ENCODE measurements at places on chromosomes 5 and 9. TPM values are rescaled to one million over a fixed set of nuclear protein-coding genes. Genes with fewer than 3 reads are reported as not detected.

ADRA1B gene
- total RNA-seq = 2.9 TPM

LRRC19 gene
- 0.66 TPM for total RNA-seq

- no peak for DNase-seq
These were observed 1.4 kb downstream of the DBH start for GRCh38 chr9:133637451-133638055.

- DNase-seq = peak; percentile 86
These were observed 46.2 kb upstream of the DENND4C start for GRCh38 chr9:19184144-19184917.

DNA sequence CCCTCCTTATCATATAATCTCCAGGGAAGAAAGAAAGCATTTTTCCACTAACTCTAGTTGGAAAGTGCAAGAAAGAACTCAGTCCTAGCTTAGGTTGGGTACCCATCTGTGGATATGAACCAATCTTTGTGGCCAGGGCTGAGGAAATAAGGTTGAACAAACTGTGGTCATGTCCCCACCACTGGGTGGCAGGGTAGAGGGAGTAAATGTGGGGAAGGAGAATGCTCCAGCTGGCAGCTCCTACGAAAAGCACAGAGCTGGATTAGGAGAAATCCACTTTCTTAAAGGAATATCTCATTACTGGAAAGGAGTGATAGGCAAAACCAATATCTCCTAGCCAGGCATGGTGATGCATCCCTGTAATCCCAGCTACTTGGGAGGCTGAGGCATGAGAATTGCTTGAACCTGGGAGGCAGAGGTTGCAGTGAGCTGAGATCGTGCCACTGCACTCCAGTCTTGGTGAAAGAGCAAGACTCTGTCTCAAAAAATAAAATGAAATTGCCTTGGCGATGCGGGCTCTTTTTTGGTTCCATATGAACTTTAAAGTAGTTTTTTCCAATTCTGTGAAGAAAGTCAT, 175.1 kb downstream of the CCDC192 start:
- no peak for DNase-seq

- DNase-seq = no peak
These were observed 40.4 kb downstream of the ADAMTS2 start for GRCh38 chr5:179304871-179305270.

DNA sequence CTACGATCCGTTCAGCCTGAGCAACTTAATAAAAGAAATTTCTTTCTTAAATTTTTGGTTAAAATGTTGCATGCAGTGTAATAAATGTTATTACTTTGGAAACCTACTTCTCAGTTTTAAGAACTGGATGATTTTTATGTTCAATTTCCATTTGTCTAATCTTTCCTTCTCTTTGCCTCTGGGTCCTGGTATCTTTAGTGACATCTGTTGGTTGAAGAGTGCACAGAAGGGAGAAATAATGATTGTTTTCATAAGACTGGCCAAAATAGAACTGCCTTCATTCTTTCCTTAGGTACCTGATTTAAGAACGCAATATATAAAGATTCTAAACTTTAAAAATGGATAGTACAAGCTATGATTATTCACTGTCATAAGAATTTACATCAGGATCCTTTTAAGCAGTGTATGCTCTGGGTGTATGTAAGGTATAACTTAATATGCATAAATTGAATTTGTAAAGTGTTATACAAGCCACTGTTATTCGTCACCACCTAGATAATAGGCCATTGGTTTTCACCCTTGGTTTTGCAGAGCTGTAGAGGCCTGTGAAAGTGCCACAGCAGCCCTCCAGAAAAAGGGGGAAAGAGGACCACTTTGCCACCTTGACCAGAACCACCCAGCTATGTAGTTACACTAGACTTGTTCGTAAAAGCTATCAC, 82.8 kb upstream of the TLX3 start:
- no peak for DNase-seq

GRCh38 chr5:123170816-123171215, 81.8 kb downstream of the PRDM6 start:
- DNase-seq = no peak

DNA sequence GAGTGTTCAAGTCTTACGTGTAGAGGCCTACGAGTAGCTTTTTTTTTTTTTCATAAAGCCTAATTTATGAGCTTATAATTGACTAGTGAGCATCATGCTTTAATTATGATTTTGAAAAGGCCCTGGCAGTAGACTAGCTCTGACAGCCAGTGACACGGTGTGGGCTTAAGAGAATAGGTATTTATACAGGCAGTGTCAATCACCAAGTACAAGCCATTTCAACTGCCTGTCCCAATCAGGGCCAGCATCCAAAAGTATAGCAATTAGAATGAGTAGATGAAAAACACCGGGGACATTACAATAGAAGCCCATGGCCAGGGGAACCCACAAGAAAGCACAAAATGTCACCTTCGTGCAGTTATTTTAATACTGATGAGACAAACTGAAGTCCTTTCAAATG, 552.8 kb downstream of the CAAP1 start:
- DNase-seq = no peak

GRCh38 chr9:137311986-137312851, 10.1 kb upstream of the NRARP start:
- DNase-seq = no peak
